ENCODE measurements at places on chromosomes 5 and 9. TPM values are rescaled to one million over a fixed set of nuclear protein-coding genes. Genes with fewer than 3 reads are reported as not detected.
A peak's percentile ranks its signal among the peaks of the same experiment; 100 is the strongest.

- no peak for DNase-seq
These were observed 133.1 kb downstream of the DOCK8 start for GRCh38 chr9:347667-348292.

DNA sequence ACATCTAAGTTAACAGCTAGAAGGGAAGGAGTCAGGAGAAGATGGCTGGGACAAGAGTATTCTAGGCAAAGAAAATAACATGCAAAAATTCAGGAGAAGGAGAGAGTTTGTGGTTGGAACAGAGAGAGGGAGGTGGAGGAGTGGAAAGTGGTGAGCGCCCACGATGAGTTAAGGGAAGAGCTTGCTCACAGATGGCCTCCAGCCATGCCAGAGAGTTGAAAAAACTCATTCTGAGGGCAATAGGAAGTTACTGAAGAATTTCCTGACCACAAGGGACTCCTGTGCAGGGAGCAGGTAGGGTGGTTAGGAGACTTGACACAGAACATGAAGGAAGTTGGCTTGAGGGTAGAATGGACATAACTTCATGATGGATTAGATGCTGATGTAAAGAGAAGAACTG lies 159.7 kb downstream of the DOCK2 start:
- no peak for DNase-seq

The IGFBPL1 gene
- total RNA-seq: not detected

The DMGDH gene
- 1.0 TPM for total RNA-seq

DNA sequence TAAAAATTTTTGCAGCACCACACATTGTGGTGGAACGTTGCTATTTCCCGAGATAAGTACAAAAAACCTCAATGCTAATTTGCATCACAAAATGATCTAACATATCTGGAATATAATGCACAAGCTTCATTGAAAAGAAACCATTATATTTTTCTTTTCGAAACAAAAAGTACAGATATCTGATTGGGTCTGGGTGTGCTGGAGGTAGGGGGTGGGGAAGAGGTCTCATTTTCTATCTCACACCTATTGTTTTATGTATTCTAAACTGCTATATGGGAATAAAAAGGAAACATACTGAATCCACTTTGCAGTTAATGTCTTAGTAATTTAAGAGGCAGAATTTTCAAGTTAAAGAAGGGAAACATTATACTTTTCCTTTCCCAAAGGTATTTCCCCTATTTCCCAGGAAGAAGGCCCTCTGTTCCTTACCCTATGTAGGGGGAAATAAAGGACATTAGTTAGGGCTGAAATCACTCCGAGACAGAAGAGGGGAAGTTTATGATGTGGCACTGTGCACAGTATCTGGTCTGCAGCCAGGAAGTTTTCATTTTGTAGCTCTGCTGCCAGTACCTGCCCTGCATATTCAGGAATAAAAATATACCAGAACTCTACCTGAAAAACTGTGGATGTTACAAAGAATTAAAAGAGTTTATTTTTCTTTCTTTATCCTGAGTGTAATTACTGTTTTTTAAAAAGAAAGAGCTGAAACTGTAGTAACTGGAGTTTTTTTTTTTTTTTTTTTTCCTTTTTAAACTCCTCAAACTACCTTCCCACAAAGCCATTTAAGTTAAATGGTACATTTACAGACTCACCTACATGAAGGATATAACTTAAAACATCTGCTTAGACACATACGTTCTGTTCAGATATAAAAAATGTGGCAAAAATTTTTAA lies 7.4 kb downstream of the MEF2C start:
- DNase-seq: no peak

The ADCY2 gene
- total RNA-seq: not detected

GRCh38 chr9:98774746-98775145 lies 21.6 kb downstream of the ANKS6 start:
- no peak for DNase-seq

DNA sequence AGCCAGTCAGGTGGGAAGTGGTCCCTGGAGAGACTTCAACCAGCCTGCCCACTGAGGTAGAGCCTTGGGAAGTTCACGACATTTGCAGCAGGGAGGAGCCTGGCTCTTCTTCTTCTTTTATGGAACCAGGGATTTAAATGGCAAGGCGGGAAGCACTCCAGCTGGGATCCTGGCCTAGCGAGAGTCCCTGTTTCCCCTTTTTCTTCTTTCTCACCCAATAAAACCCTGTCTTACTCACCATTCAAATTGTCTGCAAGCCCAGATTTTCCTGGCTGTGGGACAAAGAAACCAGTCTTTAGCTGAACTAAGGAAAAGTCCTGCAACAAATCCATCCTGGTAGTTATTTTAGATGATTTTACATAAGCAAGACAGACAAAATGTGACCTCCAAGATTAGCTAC lies 503.7 kb downstream of the CDH10 start:
- DNase-seq: no peak

DNA sequence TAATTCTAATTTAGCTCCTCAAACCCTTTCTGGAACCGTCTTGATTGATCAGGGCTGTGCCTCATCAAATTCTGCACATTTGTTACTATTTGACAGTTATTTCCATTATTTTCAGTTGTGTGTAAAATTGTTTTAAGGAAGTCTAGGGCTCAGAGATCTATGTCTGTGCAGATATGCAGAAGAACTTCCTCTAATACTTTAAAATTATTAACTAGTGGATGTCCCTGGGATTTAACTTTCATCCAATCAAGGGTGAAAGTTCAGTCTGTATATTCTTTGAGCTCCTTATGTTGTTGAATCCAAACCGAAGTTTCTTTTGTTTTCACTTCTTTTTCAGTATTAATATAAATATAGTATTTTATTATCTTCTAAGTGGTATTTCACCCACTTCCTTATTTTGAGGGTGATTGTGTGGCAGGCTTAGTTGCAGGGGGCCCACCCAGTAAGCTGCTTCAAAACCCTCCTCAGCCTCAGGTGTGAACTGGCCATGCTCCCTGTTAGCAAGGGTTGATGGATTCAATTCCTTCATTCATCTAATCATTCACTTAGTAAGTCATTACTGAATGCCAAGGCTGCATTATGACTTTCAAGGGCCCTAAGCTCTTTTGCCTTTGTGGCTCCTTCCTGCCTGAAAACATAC lies 2.1 kb upstream of the CAMLG start:
- DNase-seq: no peak

DNA sequence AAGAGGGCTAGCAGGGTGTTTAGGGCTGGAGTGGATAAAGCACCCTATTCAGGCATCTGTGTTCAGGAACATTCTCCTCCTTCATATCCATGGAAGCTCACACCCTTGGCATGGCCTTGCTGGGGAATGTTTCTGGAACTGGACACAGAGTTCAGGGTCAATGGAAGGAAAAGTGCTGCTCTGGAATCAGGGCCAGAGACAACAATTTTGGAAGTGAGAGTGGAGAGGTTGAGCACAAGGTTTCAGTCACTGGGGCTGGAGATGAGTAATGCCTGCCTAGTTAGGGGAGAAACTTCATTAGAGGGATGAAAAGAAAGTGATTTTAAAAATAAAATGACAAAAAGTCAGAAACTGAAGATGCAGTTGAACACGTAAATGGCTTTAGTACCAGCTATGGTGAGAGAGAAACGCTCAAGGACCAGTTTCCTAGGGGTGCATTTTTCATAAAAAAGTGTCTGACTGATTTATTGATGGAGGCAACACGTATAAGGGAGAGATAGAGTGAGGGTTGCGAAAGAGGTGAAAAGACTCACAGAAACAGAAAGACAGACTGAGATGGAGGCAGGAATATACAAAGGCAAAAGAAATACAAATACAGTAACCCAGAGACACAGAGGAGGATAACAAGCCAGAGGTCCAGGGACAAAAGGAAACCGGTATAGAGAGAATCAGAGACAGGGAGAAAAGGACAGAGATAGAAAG lies 8.0 kb upstream of the TNFSF15 start:
- no peak for DNase-seq

- DNase-seq: peak; percentile 71
These were observed 71.4 kb downstream of the RALGPS1 start for GRCh38 chr9:126985870-126986498.

- DNase-seq: no peak
These were observed 300.1 kb downstream of the ASTN2 start for GRCh38 chr9:117114768-117115167.

- no peak for DNase-seq
These were observed 84.7 kb upstream of the SLCO6A1 start for GRCh38 chr5:102583276-102584124.

The GRIN3A gene
- total RNA-seq: not detected

GRCh38 chr5:95241635-95242034 lies 43.3 kb downstream of the MCTP1 start:
- DNase-seq: no peak

DNA sequence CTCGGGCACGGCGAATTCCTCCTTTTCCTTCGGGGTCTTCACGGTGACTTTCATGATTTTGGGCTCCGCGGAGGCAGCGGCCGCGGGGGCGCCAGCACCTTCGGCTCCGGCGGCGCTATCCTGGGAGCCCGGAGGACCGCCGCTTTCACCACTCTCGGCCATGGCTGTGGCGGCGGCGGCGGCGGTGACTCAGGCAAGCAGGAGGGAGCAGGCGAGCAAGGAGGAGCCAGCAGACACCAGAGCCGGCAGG lies 315 bp downstream of the UBQLN1 start:
- no peak for DNase-seq

- DNase-seq: no peak
These were observed 10.5 kb upstream of the GCNT1 start for GRCh38 chr9:76448501-76448900.

DNA sequence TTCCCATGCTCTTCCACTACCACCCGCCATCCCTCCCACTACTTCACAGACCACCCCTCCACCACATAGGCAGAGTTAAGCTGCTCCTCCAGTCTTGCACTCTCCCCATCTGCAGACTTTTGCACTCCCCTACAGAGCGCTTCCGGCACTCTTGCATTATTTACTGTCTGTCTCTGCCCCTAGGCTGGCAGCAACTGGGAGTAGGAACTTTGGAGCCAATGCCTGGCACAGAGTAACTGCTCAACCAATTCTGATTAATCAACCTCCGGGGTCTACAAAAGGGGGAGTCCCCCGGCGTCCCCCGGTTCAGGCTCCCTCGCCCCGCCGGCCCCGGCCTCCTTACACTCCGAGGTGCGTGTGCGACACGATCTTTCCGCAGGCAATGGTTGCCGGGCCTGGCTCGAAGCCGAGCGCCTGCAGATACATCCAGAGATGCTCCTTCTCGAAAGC lies 498 bp downstream of the HAUS6 start:
- DNase-seq: peak; percentile 15

- no peak for DNase-seq
These were observed 160.7 kb upstream of the MEF2C start for GRCh38 chr5:89043676-89044075.

- no peak for DNase-seq
These were observed 449.6 kb upstream of the CHD1 start for GRCh38 chr5:99378443-99378842.

DNA sequence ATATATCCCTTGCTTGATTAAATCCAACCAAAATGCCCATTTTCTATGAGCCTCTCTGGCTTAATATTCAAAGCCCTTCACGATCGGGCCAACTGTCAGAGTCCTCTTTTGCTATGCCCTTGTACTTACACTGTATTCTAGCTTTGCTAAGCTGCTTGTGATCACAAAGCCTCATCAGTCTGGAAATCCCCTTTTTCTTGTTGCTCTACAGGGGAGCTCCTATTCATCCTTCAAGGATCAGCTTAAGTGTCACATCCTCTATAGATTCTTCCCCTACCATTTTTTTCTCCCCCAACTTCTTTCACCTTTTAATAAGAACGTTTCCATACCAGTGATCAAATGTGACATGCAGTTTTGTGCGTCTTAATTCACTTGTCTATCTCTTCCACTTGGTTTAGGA lies 450.4 kb upstream of the CHD1 start:
- DNase-seq: no peak

DNA sequence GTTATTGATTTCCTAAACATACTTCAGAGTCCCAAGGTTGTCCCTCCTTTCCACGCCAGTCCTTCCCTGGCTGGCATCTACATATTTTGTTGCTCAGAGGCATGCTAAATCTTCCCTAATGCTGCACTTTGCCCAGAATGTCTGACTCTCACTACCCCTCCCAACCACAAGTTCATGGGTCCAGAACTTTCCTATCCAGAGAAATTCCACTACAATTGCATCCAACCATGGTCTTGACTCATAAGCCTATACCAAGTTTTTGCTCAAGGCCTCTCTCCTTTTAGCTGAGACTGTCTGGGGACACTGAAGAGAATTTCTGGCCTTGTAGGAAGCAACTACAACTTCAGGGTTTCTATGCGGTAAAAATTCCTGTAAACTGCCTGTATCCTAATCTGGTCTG lies 206.3 kb downstream of the BNC2 start:
- no peak for DNase-seq

The SPINK1 gene
- not detected for total RNA-seq

The IFNA2 gene
- not detected for total RNA-seq

DNA sequence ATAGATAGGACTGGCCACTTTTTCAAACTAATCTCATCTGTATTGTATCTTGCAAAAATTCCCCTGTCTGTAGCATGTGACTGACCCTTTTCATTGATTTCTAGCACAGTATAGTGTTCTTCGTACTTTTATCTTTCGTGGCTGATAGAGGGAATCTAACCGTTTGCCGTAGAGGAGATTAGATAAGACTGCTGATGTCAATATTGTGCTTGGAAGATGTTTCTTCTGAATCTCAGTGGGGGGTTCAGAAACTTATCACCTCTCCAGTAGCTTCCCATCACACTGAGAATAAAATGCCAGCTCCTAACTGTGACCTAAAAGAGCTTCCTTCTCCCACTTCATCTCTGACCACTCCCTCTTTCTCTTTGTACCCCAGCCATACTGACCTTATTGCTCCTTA lies 25.4 kb upstream of the ALDOB start:
- no peak for DNase-seq

DNA sequence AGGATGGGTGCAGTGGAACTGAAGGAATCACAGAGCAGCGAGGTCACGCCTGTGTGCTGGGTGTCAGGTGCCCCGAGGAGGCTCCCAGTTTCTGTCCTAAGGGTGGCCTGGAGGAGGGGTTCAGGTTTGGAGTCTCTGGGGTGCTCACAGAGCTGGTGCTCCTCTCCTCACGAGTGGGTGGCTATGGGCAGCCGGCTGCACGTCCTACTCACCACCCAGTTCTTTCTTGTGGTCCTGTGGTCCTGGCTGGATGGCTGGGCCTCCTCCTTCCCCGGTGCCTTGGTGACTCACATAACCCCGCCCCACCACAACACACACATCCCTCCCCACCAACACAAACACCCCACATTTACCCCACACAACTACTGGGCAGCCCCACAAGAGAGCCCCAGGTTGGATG lies 9.9 kb upstream of the PTGS1 start:
- DNase-seq: no peak

- DNase-seq: no peak
These were observed 19.8 kb downstream of the LECT2 start for GRCh38 chr5:135934939-135935338.

DNA sequence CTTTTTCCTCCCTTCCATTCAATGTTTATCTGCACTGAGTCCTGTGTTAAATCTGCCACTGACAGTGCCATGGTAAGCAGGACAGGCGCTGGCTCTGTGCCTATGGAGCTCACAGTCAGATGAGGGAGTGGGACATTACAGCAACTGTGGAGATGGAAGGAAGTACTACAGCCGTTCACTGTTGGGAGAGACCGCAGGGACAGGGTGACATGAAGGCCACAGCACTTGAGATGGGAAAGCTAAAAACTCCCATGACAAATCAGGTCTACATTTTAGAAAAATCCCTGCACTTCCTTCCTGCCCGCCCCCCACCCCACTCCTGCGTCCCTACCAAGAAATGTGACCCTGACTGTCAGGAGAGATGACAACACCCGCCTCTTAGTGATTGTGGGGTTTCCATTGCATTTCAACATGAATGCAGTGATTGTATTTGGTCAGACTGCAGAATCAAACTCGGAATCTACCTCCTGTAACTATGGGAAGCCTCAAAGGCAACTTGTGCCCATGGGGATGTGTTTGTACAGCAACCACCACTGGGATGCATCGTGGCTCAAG lies 56.4 kb downstream of the GTF3C4 start:
- DNase-seq: no peak
